Activated CD4-positive, alpha-beta memory T cell treated with anti-CD3 and anti-CD28 coated beads for 36 hours (primary cell): ENCODE measurements at places on chromosomes 3 and 15. TPM values are rescaled to one million over a fixed set of nuclear protein-coding genes. Genes with fewer than 3 reads are reported as not detected.

Gene FAM43A
- total RNA-seq, result 8.5 TPM

Gene KLHL6
- 63.5 TPM for total RNA-seq

Gene PPM1M
- 111 TPM for total RNA-seq

Gene SCAMP5
- total RNA-seq, result 0.33 TPM

Gene KLF15
- 0.46 TPM for total RNA-seq

Gene CPNE9
- not detected for total RNA-seq

Gene ITGB5
- 1.5 TPM for total RNA-seq

Gene TM4SF1
- 0.83 TPM for total RNA-seq

Gene MSL2
- total RNA-seq, result 38.5 TPM

Gene HAUS2
- 45.1 TPM for total RNA-seq
